ENCODE measurements at places on chromosomes 11 and 22. TPM values are rescaled to one million over a fixed set of nuclear protein-coding genes. Genes with fewer than 3 reads are reported as not detected.

The SYT13 gene
- total RNA-seq = not detected

The SIRT3 gene
- total RNA-seq = 11.1 TPM

The ZDHHC8 gene
- total RNA-seq = 64.7 TPM

The MS4A15 gene
- 1.1 TPM for total RNA-seq

Measured in ovary (tissue), 10 donors.